Inflammatory macrophage treated with lipopolysaccharide for 4 hours (primary cell): ENCODE measurements at places on chromosomes 4 and X.

DNA sequence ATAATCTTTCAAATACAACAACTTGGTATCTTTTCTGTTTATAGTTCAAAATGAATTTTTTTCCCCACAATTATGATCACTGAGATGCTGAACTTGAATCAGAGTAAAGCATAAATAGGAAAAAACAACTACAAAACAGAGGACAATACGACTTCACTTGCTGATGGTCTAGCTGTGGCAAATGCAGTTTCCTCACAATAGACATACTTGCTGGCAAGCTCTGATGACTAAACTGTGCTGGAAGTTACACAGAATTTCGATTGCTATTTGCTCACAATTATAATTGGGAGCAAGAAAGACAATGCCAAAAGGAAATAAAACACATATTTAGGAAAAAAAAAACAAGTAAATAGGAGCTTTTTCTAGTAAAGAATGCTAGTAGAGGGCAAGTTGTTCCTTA, 14.7 kb downstream of the VEGFC start:
- DNase-seq, result no peak

DNA sequence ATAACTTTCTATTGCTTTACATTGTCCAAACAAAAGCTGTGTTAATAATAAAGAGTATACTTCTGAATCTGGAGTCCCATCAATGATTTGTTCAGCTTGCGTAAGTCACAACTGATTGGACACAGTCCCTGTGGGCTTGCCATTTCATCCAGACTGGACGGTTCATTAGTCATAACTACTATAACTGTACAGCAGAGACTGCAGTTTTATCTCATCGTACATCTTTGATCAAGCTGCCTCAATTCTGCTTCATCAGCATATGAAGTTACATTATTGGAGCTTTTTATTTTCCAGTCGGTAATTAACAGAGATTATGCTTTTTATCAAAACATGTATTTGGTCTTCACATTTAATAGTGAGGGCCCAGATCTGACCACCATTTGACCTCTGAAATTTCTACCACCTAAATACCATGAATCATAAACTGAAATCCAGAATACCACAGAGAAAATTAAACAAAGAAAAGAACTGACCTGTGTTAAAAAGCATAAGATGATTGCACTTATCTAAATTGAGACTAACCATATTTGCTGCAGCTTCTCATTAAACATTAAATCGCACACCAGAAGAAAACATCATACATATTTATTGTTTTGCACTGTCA, 12.5 kb upstream of the MAB21L2 start:
- no peak for DNase-seq

DNA sequence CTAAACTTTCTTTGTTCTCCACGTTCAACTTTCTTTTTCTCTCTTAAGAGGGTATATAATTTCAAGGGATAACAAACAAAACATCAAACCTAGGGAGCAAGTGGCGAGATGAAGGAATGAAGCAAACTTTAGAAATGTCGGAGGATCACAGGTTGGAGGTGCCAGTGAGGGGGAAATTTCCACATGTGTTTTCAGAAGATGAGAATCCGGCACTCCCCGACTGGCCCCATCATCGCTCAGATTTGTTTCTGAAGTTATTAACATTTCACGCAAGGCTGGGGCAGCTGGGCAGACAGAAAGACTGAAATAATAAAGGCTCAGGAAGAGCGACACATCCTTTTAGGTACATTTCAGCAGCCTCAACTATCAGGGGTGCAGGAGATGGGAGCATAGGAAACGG, 134.9 kb downstream of the SMIM20 start:
- no peak for DNase-seq

DNA sequence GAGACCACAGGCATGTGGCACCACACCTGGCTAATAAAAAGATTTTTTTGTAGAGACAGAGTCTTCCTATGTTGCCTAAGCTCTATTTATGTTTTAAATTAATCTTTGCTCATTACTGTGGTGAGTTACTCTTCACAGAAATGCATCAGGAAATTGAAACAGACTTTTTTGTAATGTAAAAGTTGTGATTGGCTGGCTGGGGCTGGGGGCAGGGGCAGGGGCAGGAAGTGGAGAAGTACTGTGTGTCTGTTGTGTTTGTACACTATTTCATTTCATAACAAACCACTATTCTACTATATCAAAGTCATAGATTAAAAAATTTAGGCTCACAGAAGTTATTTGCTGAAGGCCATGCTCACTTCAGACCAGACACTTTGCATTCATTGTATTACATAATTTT, 19.1 kb upstream of the ABRAXAS1 start:
- DNase-seq, result no peak

DNA sequence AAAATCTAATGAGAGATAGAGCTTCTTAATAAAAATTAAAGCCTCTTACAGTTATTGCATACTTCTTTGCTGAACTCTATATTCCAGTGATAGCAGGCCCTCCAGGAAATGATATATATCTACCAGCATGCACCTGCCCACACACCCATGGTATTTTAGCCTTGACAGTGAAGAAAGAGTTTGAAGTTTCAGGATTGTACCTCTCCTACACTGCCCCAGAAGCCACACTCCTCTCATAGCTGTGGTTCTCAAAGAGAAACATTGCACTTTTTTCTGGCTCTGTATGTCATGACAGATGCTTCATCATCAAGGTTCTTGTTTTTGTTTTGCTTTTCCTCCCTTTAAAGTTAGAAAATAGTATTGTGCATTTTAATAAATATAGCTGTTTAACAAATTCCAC, 34.0 kb downstream of the INPP4B start:
- DNase-seq, result no peak

- peak; percentile 27 for DNase-seq
Observed at GRCh38 chr4:90419124-90419711, 292.0 kb downstream of the CCSER1 start.

DNA sequence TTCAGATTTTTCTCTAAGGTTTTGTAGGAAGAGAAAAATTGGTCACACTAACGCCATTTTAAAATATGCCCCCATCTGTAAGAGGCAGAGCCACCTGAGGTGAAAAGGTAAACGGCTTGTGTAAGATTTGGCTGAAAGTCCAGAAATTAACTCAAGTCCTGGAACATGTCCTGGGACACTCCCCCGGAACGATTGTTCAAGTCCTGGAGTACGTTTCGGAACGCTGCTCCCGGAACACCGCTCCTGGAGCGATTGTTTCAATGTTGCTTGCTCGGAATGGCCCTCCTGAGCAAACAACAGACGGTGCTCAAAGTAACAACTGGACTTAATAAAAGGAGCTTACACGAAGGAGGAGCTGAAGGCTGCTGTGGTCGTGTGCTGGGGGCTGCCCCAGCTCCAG, 796.5 kb upstream of the SLIT2 start:
- DNase-seq, result no peak

GRCh38 chr4:92305878-92306520, 2.2 kb downstream of the GRID2 start:
- DNase-seq, result no peak

GRCh38 chr4:110508827-110509710, 33.1 kb downstream of the ENPEP start:
- peak; percentile 25 for DNase-seq
